Stimulated activated naive CD4-positive, alpha-beta T cell treated with Interleukin-2 at 50 U/mL for 16 hours (primary cell): ENCODE measurements at places on chromosomes 1 and 21.

- no peak for DNase-seq
Observed at GRCh38 chr1:208369045-208369444, 124.9 kb upstream of the PLXNA2 start.

- no peak for DNase-seq
Observed at GRCh38 chr1:176445402-176445801, 17.6 kb upstream of the PAPPA2 start.

DNA sequence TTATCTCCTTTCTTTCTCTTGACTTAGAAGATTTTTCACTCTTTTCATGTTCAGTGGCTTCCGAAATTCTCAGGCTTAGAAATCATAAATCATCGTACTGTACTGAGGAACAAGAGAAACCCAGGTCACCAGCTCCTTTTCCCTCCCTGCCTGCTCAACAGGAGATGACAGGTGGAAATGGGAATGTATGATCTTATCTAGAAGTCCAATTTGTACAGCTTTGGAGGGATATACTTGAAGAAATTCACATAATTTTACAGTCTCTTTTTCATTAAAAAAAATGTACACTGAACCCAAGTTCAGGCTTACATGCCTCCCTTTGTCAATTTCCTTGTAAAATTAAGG is 11.7 kb downstream of the EVA1C start:
- no peak for DNase-seq

GRCh38 chr21:37765221-37765900 is 150.9 kb downstream of the KCNJ6 start:
- no peak for DNase-seq

DNA sequence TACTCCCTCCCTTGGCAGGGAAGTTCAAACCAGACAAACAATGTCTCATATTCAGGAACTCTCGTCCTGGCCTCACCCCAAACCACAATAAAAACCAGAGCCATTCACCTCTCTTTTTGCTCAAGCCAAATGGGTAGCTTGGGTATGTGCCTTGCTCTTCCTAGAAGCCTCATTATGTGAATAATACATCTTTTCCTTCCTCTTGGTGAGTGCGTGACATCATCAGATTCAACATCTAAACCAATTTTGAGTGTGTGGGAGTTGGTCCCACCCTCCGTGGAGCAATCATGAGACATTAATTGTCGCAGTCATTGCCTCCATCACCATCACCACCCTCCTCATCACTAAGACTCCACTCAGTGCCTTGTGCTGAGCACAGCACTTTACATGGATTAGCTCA is 482.9 kb downstream of the PTPRU start:
- DNase-seq, result no peak

DNA sequence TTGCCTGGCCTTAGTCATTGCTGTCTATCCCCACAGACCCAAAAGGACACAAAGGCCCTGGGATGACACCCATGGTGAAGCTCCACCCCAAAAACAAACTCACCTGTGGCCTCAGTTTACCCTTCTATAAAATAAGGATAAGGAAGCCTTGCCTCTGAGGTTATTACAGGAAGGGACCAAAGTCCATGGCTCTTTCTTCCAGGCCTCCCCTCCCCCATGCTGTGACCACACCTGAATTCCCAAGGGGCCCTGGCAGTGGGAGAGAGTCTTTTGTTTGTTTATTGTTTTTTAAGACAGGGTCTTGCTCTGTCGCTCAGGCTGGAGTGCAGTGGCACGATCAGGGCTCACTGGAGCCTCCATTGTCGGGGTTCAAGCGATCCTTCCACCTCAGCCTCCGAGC is 10.5 kb upstream of the TNFRSF25 start:
- no peak for DNase-seq

DNA sequence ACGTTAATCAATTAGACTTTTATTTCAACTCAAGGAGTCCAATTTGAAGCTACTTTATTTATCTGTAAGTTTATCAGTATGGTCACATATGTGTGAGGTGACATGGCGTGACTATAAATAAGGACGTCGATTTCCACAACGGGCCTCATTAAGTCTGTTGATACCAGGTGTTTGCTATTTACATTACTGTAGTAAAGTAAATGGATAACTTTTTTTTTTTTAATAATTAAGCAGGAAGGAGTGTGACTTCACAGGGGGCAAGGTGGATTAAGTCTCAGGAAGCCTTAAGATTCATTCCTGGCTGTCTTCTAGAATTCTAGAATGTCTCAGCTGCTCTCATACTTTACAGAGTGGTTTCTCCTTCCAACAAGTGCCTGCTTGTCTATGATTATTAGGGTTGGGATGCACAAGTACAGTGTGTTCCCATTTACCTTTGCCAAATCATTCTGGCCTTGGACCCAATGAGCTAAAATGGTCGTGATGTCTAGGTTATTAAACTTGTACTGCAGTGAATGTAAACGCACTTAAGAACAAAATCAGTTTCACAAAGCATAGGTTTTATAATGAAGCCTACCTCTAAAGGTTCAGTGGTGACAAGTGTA is 15.5 kb downstream of the MAP3K7CL start:
- DNase-seq, result no peak

- no peak for DNase-seq
Observed at GRCh38 chr1:27574001-27574781, 29.8 kb downstream of the AHDC1 start.

DNA sequence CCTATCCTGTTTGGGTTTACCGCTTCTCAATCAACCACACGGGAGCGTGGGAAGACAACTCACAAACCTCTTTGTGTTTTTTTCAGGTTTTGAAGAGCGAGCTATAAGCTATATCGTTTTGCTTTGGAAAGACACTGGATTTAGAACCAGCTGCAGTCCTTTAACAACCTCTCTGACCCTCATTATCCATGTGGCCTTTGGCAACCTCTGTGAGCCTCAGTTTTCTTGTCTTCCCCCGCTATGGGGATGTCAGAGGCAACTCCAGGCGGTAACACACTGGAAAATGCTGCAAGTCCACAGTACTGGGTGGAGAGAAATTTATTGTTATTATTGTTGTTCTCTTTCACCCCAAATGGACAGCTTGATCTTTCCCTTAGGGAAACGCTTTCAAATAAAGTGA is 100.0 kb downstream of the ETS2 start:
- no peak for DNase-seq

DNA sequence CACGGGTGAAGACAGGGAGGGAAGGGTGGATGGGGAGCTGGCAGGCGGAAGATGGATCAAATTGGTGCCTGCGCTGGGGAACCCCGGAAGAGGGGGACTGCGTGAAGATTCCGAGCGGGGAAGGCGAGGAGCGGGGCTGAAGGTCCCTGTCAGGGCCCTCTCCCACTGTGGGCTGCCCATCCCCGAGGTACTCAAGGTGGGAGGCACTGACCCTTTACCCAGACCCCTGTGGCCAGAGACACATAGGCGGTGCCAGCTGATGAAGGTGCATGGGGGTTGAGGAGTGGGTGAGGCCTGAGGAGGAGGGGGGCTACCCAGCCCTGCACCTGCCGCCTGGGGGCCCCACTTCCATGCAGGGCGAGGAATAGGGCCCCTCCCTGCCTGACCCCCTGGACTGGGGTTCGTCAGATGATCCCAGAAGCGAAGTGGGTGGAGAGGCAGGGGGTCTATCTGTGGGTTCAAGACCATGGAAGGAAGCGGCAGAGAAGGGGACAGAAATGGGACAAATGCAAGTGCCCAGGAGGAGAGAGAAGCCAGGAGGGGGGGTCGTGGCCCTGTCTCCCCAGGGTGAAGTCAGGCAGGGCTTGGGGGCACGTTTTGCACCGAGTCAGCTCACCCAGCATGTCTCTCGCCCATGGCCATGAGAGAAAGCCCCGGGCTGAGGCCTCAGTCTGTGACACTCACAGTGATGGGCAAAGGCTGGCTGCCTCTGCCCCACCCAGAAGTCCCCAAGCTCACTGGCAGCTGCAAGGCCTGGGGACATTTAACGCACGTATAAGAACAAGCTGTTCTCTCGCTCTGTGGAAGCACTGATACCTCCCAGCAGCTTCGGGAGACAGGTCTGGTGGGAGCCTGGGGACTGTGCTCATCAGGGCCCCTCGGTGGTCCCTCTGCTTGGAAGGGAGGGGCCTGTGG is 7.0 kb upstream of the MMEL1 start:
- DNase-seq, result no peak

- DNase-seq, result no peak
Observed at GRCh38 chr21:34877485-34878128, 171.5 kb downstream of the RUNX1 start.

- DNase-seq, result no peak
Observed at GRCh38 chr1:94416901-94417727, 1.1 kb upstream of the ABCD3 start.

DNA sequence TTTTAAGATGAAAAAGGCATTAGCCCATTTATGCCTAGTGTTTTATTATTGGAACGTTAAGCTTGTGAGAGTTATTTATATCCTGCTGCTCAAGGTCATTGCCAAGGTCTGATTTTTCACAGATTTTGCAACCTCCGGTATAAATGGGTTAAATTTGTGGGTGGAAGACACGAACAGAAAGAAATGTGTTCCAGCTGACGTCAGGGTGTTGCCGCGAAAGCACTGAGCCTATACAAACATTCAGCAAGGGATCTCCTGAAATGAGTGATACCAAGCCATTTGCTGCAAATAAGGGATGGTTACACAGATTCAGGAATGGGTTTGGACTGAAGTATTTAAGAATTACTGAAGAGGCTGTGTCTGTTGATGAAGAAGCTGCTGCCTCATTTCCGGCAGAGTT is 32.2 kb downstream of the TMED5 start:
- DNase-seq, result no peak

- no peak for DNase-seq
Observed at GRCh38 chr1:230781594-230781993, 34.4 kb downstream of the CAPN9 start.

GRCh38 chr1:192538407-192539296 is 36.9 kb upstream of the RGS1 start:
- no peak for DNase-seq

GRCh38 chr21:40851749-40852148 is 4.8 kb upstream of the DSCAM start:
- DNase-seq, result no peak

DNA sequence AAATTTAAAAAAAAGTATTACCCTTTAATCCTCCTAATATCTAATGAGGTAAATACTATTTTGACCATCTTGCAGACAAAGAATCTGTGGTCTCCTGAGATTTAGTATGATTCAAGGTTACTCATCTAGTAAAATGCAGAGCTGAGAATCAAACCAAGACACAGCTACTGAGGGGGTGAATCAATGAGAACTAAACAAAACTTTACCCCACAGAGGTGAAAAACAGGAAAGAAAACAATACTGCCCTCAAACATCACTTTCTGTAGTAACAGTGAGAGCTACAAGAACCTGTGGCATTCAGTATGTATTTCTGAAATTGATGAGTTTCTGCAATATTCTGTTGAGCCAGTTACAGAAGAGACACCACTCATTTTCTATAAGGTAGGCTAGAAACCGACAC is 85.1 kb downstream of the JAK1 start:
- no peak for DNase-seq

GRCh38 chr1:33128781-33129180 is 47.8 kb downstream of the AZIN2 start:
- no peak for DNase-seq

- no peak for DNase-seq
Observed at GRCh38 chr1:9591669-9592509, 3.2 kb downstream of the TMEM201 start.

- DNase-seq, result no peak
Observed at GRCh38 chr1:194069168-194069830, 882.9 kb upstream of the B3GALT2 start.

DNA sequence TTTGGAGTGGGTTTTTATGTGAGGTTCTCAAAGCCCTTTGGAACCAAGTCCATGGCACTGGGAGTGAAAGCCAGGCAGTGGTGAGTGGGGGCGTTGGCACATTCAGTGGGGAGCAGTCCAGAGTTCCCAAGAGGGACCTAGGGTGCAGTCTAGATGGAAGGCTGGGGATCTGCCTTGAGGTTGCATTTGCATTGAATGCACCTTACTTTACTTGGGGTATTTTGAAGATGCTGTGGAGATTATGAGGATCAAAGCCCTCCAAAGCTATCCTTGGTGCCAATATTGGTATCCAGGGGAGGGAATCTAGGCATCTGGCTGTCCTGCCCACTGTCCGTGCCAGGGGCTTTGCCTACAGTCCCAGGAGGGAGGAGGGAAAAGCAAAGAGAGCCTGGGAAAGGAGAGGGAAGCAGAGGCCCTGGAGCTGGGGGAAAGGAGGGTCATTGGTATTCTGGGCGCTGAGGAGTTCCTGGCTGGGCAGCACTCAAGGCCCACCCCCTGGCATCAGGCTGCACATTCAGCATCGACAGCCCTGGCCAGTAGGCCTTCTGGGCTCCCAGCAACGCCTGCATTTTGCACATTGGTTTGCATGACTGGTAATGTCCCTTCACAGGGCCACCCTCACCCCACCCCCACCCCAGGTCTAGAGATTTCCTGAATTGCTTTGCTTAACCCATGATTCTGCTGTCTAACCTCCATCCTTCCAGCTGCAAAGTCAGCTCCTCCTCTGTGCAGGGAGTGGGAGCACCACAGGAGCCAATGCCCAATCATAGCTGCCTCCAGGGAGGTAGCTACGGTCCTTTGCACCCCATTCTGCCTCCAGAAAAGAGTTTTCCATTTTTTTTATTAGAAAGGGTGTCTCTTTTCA is 843 bp upstream of the BCAN start:
- DNase-seq, result no peak

- DNase-seq, result no peak
Observed at GRCh38 chr1:92380867-92381266, 82.0 kb downstream of the RPAP2 start.

- DNase-seq, result no peak
Observed at GRCh38 chr1:32715901-32716311, 13.3 kb upstream of the SYNC start.

DNA sequence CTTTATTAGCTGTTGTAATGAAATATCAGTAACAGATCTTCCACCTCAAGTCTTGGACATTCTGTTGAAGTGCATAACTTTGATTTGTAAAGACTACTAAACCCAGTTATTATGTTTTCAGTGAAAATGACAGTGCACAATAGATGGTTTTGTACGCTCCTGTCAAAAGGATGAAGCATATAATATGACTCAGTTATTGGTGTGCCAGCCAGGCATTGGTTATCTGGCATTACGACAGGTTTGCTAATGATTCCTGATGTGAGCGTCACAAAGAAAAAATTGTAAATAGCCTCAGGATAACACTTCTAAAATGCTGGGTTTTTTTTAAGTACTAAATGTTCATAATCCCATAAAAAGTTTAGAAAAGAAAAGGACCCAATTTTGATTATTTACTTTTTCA is 147.9 kb downstream of the MAGI3 start:
- no peak for DNase-seq

GRCh38 chr21:21084179-21084578 is 86.0 kb downstream of the NCAM2 start:
- DNase-seq, result no peak

GRCh38 chr1:202122639-202123335 is at the start of gene GPR37L1:
GPR37L1 (plus strand) TSS chr1:202122917; CDS start chr1:202122964, 47 bp downstream.
- DNase-seq, result no peak

GRCh38 chr21:43767984-43768867 is 7.9 kb downstream of the CSTB start:
- no peak for DNase-seq
